ENCODE measurements at places on chromosomes 7 and 10.

GRCh38 chr10:15571575-15571974, 148.1 kb downstream of the ITGA8 start:
- peak; percentile 95 for DNase-seq

DNA sequence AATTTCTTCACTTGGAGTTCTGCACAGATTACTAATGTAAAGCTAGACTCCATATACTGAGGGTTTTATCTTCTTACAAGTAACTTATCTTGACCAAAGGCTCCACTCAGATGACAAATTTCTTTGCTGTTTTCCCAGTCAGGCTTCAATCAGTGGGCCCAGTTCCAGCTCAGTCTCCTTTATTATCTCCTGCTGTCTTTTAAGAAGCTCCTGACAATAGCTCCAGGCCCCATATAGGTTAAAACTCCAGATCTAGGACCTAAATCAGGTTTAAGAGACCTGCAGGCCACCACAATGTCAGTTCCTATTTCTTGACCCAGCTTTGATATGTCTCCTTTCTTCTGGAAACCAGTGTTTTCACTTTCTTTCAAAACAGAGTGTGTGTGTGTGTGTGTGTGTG, 165.2 kb downstream of the RELN start:
- no peak for DNase-seq

GRCh38 chr7:130868139-130868538, 134.1 kb upstream of the KLF14 start:
- DNase-seq: no peak

DNA sequence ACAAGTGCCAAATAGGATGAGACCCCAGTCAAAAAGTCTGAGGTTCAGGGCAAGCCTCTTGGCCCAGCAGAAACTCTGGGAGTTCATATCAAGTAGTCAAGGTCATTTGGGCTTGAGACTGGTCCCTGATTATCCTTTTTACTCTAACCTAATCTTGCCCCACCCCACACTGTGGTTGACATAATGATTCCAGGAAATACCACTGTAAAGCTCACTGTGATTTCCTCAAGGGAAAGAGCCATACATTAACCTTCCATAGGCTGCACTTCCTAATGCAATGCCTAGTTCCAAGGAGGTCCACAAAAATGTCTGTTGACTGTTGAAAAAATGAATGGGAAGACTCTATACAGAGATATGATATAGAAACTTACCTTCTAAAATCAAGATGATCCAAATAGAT, 52.9 kb upstream of the CHCHD3 start:
- DNase-seq: no peak

DNA sequence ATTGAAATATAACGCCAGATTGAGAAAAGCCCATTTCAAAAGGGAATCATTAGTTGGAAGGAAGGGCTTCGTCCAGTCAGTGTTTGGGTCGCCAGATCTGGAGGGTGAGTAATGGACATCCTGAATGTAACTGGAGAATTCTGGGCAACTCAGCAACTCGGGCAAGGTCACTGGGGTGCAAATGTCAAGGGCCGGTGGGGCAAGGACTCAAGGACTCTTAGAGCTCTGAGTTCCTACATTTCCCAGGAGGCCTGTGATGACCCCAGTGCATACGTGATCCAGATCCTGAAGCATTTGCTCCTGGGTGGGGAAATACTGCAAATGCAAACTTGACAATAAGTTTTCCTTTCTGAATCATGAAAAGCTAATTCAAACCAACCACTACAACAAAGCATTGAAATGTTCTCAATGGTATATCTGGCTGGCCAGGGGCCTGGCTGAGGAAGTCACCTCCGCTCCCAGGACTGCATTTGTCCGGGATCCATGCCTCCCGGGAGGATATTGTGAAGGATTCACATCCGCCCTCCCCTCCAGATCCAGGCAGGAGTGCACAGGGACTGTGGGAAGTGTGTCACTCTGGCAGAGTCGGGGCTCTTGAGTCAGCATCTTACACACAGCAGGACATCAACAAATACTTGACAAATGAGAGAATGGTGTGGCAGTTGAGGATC, 164.0 kb downstream of the FANK1 start:
- peak; percentile 73 for DNase-seq

- DNase-seq: no peak
Measured at GRCh38 chr10:5448333-5449001, 36.1 kb downstream of the NET1 start.

DNA sequence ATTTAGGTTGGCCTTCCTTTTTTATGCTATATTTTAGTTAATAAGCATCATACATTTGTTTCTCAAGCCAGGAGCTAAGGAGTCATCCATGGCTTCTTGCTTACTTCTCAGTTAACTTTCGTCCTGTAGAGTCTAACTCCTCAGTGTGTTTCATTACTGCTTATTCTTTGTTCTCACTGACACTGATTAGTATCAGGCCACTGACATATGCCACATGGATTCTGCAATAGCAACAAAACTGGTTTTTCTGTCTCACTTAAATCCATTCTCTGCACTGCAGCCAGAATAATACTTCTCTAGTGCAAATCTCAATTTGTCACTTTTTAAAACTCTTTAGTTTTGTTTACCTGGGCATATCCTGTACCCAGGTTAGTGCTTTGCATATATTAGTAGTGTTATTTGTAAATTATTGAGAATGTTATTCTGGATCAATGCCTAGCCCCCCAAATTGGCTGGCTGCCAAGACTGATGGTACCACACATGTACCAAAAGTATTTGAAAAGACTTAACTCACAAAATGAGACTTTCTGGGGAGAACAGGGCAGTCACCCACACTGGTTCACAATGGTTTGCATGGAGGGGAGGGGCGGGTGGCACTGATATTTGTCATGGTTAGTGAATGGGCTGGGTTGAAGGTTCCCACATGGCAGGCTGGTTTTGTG, 79.1 kb downstream of the CCSER2 start:
- DNase-seq: no peak

GRCh38 chr7:56174875-56175760, 58.9 kb upstream of the NUPR2 start:
- no peak for DNase-seq

- DNase-seq: no peak
Measured at GRCh38 chr10:118956802-118957442, 72.6 kb upstream of the NANOS1 start.

DNA sequence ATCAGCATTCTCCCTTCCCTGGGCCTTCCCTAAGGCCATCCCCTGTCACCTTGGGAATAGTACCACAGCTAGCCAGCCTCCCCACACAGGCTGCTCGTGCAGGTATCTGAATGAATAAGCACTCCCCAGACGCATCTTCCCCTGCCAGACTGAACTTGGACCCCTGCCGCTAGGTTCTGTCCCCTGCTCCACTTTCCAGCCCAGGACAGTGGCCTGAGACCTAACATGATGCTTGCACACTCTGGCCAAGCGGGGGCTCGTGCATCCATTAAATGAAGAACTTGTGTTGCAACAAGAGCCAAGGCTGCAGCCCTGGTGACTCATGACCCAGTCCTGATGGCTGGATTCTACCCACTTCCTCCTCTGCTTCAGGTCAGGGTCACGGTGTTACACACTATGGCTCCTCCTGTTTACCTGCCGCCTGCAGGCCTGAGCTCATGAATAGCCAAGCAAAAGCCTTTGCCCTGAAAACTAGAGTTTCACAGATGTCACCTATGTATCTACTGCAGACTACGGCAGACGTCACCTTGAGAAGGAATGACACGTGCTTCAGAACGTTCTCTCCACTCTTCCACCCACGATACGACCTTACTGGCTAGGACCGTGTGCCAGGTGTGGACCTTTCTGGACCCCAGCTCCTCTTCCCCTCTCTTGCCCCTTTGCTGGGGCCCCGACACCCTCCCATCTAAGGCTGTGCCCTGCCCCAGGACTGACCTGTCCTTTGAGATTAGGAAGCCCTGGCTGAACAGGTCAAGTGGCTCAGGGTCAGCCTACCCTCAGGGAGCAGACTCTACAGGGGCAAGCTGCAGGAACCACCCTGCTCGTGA, 6.5 kb downstream of the ASB13 start:
- peak; percentile 73 for DNase-seq
